ENCODE measurements at places on chromosomes 7 and 10. TPM values are rescaled to one million over a fixed set of nuclear protein-coding genes. Genes with fewer than 3 reads are reported as not detected.

The BTBD16 gene
- 0.15 TPM for polyA plus RNA-seq

The SEMA3A gene
- polyA plus RNA-seq: 27.2 TPM

The GOLGA7B gene
- 0.17 TPM for polyA plus RNA-seq

The RELN gene
- 15.5 TPM for polyA plus RNA-seq

The NPFFR1 gene
- 0.67 TPM for polyA plus RNA-seq

The PON1 gene
- 0.59 TPM for polyA plus RNA-seq

The ERVW-1 gene
- 1.2 TPM for polyA plus RNA-seq

The CPN1 gene
- polyA plus RNA-seq: not detected

The TMEM196 gene
- not detected for polyA plus RNA-seq

The STOX1 gene
- polyA plus RNA-seq: 5.1 TPM

Data from left lung (tissue), 14 donors.